T-helper 17 cell (primary cell): ENCODE measurements at places on chromosomes 7 and 10.

DNA sequence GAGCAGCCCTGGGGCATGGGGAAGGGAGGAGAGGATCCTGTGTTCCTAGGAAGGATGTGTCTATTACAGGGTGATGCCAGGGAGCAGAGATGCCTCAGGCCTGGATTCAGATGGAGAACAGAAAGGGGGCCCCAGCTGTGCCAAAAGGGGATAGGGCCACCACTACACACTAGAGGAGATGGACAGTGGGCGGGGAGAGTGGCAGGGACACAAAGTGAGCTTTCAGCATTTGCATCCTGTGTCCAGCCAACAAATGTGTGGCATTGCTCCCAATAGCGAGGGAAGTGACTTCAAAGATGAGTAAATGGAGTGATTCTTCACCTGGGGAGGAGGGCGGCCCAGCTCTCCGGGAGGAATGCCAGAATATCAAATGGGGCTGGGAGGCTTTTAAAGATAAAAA lies 64.9 kb upstream of the WAPL start:
- H3K4me1 ChIP-seq, result no peaks in the 10 kb centered on the region
- no peaks in the 10 kb centered on the region for H3K36me3 ChIP-seq
- no peak for DNase-seq

DNA sequence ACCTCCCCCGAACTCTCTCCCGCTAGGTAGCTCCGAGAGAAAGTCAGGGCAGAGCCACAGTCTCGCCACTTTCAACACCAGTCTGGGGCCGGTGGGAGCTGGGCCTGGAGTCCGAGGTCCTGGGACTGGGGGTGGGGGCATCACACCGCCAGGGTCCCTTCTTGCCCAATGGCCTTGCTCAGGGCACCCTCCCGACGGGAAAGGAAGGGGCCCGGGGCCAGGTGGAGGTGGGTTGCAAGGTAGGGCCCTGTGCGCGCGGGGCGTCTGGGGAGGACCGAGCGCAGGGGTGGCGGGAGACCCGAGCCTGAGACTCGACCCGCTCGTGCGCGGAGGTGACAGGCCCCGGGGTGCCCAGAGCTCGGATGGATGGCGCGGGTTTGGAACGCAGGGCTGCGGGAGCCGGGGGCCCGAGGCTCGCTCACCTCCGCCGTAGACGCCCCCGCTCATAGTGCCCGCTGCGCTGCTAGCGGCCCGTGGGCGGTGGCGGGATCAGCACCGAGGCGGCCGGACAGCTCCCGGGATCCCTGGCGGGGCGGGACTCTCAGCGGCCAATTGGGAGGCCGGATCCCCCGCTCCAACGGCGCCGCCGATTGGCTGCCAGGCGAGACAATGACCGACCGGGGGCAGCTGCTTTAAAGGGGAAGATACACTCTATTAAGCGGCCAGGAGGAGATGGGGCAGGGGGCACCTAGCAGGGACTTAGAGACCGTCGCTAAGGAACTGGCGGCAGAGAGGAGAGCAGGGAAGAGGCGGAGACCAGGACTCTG lies at the start of gene ACTL6B:
Gene ACTL6B (minus strand): TSS at position 541 of the 767 bp plus-strand sequence. CDS start 94 bp downstream, at position 447.
- DNase-seq, result peak; percentile 42
- H3K27ac ChIP-seq, result no peak within 1 kb of the TSS
- peaks cover 42% of the 10 kb centered on the region for H3K27me3 ChIP-seq
- H3K4me3 ChIP-seq, result no peak within 1 kb of the TSS

DNA sequence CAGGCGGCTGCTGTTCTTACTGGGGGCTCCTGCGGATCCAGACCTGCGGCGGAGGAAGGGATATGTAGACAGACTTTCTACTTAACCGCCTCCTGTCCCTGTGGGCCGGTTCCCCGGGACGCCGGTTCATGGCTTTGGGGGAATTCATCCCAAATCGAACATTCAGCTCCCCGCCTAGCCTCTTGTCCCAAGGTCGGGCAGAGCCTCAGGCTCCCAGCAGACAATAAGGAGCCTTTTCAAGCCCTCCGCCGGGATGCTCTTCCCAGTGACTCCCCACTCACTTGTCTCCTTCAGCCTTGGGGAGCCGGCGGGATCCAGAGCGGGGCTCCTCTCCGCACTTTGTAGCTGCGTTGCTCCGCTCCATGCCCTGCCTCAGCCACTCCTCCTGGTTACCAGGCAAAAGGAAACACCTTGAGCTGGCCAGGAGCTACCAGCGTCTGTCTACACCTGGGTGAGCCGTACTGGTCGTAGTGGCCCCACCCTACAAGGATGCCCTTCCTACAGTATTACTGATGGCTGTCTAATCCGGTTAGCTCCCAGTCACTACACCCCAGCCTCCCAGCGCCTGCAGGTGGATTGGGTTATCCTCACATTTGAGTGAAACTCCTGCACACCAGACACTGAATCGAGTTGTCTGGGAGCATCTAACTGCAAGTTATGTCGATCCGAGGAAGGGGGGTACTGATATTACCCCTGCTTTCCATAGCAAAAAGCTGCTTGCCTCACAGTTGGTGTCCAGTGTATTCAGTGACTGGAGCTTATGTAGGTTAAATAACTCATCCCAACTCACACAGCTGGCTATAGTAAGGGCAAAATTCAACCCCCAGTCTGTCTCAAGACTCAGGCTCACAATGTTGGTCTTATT lies at the start of gene C10orf95:
Gene C10orf95 (minus strand): TSS at position 439 of the 865 bp plus-strand sequence. CDS start 450 bp downstream, outside the sequence.
- no peaks in the 10 kb centered on the region for H3K27me3 ChIP-seq
- DNase-seq, result no peak
- peak within 1 kb of the TSS; percentile 82 for H3K27ac ChIP-seq
- H3K4me3 ChIP-seq, result peak within 1 kb of the TSS; percentile 94
- peaks cover 15% of the 10 kb centered on the region for H3K4me1 ChIP-seq

DNA sequence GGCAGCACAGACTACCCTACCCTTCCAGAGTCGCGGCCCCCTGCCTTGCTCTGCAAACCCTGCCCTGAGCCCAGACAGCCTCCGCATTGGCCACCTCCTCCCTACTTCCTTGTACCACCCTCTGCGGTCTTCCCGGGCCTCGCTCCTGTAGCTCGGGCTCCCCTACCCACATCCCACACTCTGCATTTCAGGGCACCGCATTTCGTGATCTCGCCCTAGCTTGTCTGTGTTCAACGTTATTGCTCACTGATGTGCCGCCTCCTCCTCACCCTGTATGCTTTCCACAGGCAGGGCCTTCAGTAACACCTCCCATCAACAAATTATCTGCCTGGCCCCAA lies 6.6 kb downstream of the PDIA4 start:
- H3K36me3 ChIP-seq, result peaks cover 2% of the 10 kb centered on the region
- peak overlapping the region; percentile 79 for H3K27ac ChIP-seq
- H3K4me1 ChIP-seq, result peaks cover 35% of the 10 kb centered on the region
- DNase-seq, result no peak
- no peaks in the 10 kb centered on the region for H3K27me3 ChIP-seq

DNA sequence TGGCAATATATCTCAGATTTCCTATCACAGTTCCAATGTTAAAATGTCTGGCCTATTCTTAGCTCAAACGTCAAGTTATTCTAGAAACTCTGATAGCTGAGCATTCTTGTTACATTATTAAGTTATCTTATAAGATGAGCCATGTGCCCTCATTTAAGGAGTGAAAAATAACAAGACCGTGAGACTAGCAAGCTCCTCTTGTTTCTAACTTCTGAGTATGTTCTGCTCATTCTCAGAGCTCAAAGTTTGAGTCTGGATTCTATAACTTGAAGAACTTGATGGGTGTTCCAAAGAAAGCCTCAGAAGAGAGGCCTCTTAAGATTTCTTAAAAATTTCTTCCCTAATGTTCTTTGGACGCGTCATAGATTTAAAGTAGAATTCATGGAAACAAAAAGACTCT lies 215.2 kb downstream of the HTR7 start:
- H3K4me3 ChIP-seq, result no peak overlapping the region
- H3K27me3 ChIP-seq, result no peaks in the 10 kb centered on the region
- H3K36me3 ChIP-seq, result no peaks in the 10 kb centered on the region
- H3K27ac ChIP-seq, result no peak overlapping the region
- no peak for DNase-seq
- no peaks in the 10 kb centered on the region for H3K4me1 ChIP-seq

GRCh38 chr10:8086315-8086714 lies 31.8 kb downstream of the GATA3 start:
- no peaks in the 10 kb centered on the region for H3K27me3 ChIP-seq
- H3K4me3 ChIP-seq, result no peak overlapping the region
- H3K27ac ChIP-seq, result no peak overlapping the region
- H3K36me3 ChIP-seq, result peaks cover 2% of the 10 kb centered on the region
- no peak for DNase-seq
- H3K4me1 ChIP-seq, result peaks cover 10% of the 10 kb centered on the region
